ENCODE measurements at places on chromosomes 1 and 21. TPM values are rescaled to one million over a fixed set of nuclear protein-coding genes. Genes with fewer than 3 reads are reported as not detected.
A peak's percentile ranks its signal among the peaks of the same experiment; 100 is the strongest.

MYOG gene
- total RNA-seq = not detected

SLFNL1 gene
- total RNA-seq = not detected

C8B gene
- total RNA-seq = not detected

GRCh38 chr1:23249787-23250454 lies 32.6 kb upstream of the HTR1D start:
- H3K4me3 ChIP-seq = no peak overlapping the region
- H3K36me3 ChIP-seq = no peaks in the 10 kb centered on the region
- H3K27ac ChIP-seq = no peak overlapping the region
- no peak for DNase-seq
- no peaks in the 10 kb centered on the region for H3K27me3 ChIP-seq

- no peaks in the 10 kb centered on the region for H3K4me1 ChIP-seq
- H3K36me3 ChIP-seq = no peaks in the 10 kb centered on the region
Measured at GRCh38 chr1:175656416-175656815, 87.0 kb downstream of the TNR start.

GRCh38 chr1:24925963-24926362 lies 4.1 kb downstream of the RUNX3 start:
- H3K27me3 ChIP-seq = peaks cover 41% of the 10 kb centered on the region
- no peak for DNase-seq
- no peak overlapping the region for H3K4me3 ChIP-seq
- H3K36me3 ChIP-seq = peaks cover 3% of the 10 kb centered on the region

DNA sequence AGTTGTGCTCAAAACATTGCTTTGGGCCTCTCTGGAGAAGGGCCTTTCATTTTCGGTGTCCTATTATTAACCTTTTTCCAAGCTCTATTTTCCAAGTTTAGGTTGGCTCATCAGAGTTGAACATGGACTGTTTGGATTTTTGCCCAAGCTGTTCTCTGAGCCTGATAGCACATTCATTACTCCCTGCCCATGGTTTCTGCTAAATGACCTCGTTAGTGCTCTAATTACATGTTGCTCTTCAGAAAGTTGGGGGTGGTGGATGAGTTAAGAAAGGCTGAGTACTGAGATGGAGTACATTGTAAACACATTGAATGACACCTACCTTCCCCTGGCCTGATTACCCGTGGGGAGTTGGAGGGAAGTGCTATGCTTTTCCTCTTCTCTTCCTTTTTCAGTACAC lies 38.9 kb downstream of the LMO4 start:
- no peaks in the 10 kb centered on the region for H3K4me1 ChIP-seq
- no peaks in the 10 kb centered on the region for H3K27me3 ChIP-seq

DNA sequence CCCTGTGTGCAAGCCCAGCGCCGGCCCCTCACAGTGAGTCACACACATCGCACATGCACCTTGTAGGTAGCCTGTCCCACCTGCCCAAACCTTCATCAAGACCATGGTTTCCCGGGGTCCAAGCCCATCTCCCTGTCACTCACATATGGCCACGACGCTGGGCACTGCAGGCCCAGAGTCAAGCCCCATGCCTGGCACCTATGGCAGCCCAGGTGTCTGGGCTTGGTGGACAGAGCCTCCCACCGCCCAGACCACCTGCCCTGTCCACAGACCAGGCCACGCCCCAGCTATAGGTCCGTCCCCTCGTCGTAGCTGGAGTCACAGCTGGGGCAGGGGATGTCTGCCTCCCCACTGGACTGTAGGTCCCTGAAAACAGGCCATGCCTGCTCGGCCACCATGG lies 48.2 kb downstream of the MEGF6 start:
- no peak overlapping the region for H3K4me3 ChIP-seq
- H3K36me3 ChIP-seq = no peaks in the 10 kb centered on the region
- no peaks in the 10 kb centered on the region for H3K4me1 ChIP-seq
- peaks cover 8% of the 10 kb centered on the region for H3K27me3 ChIP-seq

DNA sequence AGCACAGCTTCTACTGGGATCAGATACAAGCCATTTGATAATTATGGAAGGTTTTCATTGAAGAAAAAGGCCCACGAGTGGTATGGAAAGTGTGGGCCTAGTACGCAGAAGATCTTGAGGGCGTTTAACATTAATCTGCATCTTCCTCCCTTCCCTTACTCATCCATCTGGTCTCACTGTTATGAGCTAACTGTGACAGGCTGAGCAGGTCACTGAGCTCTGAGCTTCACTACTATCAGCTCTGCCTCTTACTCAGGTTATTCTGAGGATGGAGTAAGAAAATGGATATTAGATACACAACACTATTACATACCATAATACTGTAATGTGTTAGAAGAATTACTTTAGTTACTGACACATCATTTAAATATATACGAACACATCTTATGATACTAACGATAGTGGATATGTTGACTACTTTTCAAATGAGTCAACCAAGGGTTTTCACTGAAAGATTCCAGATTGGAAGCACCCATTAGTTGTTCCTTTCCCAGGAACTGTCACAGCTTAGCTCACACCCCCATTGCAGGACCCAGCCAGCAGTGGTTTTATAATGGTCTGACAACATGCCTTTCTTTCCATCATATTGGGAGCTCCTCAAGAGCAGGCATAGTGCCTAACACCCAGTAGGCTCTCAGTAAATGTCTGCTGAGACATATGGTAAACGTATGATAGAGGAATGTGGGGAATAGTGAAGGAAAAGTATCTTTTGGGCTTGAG lies 97.8 kb upstream of the C8B start:
- no peaks in the 10 kb centered on the region for H3K36me3 ChIP-seq
- H3K27me3 ChIP-seq = no peaks in the 10 kb centered on the region
- no peak for DNase-seq
- peaks cover 11% of the 10 kb centered on the region for H3K4me1 ChIP-seq
- H3K27ac ChIP-seq = no peak overlapping the region

DNA sequence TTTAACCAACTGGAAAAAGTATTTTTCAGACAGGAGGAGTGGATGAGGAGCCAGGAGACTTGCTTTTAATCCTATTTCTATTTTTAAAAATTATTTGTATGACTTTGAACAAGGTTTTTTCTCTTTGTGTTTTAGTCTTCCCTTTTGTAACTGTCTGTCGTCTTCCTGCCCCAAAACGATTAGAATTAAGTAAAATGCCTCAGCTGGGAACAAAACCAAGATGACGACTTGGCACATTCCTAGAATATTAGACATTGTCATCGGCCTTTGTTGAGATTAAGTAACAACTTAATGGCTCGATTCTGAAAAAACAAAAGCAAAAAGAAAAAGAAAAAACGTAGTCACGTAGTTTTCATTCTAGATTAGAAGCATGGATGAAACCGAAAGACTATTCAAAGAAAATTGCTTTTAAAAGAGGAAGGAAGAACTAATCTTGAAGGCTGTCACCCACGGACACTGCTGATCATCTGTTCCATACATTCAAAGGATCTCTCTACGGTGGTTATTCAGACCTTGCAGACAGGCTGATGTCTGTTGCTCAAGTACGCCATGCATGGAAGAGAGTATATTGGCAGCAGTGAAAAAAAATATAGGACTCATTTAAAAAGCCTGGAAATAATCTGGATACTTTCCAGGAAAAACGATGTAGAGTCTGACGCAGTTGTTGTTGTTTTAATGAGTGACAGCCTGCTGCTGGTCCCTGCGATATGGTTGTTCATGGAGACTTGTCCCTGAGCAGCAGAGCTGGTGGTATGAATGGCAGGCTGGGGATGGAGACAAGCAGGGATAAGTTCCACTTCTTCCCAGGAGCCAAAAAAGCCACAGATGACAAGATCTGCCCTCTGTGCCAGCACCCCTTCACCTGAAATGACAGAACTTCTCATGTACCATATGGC lies 16.8 kb downstream of the GNG4 start:
- H3K27ac ChIP-seq = peak overlapping the region; percentile 56
- H3K4me3 ChIP-seq = peak overlapping the region; percentile 52
- H3K36me3 ChIP-seq = no peaks in the 10 kb centered on the region
- peaks cover 17% of the 10 kb centered on the region for H3K4me1 ChIP-seq
